ENCODE measurements at places on chromosomes 16 and 17.
A peak's percentile ranks its signal among the peaks of the same experiment; 100 is the strongest.

GRCh38 chr17:7989781-7990655 lies 12.4 kb upstream of the GUCY2D start:
- peak; percentile 86 for DNase-seq

- no peak for DNase-seq
Measured at GRCh38 chr17:77963441-77963840, 4.9 kb downstream of the TNRC6C start.

- DNase-seq = no peak
Measured at GRCh38 chr17:80283116-80283852, 22.6 kb downstream of the RNF213 start.

DNA sequence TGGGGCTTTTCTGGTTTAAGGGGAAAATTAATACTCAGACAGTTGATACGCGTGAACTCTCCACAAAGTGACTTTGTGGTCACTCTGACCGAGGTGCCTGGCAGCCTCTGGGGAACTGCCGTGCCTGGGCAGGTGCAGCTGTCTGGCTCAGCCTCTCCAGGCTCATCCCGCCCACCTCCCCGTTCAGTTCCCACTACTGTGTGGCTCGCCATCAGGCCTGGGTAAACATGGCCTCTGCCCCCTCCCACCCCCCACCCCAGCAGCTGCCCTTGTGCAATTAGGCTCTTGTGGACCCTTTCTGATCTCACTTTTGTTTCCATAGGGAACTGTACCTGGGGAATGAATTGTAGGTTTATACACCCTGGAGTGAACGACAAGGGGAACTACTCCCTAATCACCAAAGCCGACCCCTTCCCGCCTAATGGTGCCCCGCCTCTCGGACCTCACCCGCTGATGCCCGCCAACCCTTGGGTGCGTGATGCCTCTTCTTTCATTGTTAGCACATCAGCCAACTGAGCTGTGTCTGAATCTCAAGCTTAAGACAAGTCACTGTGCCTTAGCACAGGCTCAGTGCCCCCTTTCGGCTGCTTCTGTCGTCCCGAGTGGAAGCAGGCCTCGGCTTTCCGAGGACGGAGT lies 27.8 kb downstream of the ZC3H18 start:
- DNase-seq = no peak

DNA sequence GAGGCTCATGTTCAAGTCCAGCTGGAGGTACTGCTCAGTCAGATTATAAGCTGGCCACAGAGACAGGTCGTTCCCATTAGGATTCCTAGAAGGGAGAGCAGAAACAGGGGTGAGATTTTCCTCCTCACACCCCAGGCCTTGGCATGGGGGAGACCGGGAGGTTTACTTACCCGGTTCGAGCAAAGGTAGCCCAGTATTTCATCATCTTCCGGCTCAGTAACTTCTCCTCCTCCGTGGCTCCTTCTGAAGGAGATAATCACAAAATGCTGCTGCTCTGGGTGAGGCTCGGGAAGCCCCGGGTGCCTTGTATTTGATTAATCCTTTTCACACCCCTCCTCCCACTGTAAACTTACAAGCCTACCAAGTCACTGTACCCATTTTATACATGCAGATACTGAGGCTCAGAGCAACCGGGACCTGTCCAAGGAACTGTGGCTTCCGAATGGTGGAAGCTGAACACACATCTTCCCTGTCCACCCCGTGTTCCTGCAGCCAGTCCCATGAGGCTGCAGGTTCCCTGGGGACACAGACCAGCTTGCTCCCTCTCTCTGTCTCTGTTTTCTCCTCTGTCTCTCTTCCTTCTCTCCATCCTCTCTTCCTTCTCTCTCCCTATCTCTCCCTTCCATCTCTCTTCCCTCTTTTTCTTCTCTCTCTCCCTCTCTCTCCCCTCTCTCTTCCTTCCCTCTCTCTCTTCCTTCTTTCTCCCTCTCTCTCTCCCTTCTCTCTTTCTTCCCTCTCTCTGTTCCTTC lies 13.9 kb upstream of the CES1 start:
- no peak for DNase-seq

DNA sequence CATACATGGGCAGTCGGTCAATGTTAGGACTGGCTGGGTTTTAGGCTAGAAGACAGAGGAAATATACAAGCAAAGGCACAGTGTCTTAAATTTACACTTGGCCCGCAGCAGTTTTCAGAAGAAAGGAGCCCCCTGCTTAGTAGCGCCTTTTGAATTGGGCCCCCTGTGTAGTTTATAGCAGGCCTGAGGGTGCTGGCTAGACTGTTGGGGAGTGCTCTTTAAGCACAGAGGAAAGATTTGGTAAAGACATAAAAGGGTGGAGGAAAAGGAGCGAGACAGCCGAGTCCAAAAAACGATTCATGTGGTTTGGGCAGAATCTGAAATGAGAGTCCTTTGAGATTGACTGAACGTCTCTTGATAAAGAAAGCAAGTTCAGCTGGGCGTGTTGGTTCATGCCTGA lies 10.6 kb downstream of the RMI2 start:
- DNase-seq = no peak

DNA sequence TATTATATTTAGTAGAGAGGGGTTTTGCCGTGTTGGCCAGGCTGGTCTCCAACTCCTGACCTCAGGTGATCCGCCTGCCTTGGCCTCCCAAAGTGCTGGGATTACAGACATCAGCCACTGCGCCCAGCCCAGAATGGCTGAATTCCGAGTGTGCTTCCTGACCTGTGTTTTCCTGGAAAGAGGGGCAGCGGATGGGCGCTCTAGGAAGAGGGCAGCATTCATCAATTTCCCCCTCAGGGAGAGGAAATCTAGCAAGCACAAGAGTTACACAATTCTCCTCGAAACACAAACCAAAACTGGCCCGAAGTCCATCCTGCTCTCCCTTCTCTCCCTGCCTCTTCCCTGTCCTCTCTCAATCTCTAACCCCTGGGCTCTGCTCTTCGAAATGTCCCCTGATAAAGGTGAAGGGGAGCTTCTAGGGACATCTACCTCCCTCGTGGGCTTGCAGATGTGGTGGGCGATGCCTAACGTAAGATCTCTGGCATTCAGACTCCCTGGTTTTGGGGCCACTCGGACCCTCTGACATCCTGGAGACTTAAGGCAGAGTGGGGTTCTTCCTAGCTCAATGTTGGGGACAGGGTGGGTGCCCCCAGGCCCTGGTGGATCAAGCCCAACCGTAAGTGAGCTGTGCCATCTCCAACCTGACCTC lies 1.0 kb downstream of the IL27 start:
- no peak for DNase-seq

DNA sequence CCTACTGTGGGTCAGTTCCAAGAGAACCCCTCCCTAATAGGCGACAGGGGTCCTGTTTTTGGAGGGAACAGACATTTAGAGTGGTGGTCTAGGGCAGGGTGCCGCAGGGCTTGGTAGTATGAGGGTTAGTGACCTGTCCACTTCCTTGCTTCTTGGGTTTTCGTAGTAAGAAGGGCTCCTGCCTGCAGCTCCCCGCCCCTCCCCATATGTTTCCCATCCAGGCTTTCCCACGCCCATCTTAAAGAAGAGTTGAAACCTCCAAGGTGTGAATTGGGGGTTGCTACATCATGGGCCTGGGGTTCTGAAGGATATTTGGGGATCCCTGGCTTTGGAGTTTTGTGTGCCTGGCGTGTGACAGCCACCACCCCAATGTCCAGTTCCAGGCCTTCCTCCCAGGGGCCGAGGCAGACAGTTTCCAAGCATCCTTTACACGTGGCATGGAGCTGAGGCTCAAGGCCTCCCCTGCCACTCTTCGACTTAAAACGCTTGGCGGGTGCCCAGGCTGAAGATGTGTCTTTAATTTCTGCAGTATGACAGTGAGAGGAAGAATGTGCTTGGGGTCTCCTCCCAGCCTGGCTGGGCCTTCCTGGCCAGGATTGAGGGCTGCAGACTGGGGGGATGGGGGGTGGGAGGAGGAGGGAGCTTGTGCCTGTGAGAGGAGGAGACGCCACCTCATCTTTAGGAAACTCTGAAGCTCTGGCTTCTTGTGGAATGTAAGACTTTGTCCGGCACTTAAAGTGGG lies 2.3 kb upstream of the COL1A1 start:
- DNase-seq = no peak
